Stimulated activated CD4-positive, alpha-beta T cell treated with anti-CD3 and anti-CD28 coated beads, TNF-alpha, amount 100 ng/mL, for 1 hour (primary cell): ENCODE measurements at places on chromosomes 6 and 20.

GRCh38 chr6:4677011-4677750, 99.0 kb upstream of the CDYL start:
- no peak for DNase-seq

DNA sequence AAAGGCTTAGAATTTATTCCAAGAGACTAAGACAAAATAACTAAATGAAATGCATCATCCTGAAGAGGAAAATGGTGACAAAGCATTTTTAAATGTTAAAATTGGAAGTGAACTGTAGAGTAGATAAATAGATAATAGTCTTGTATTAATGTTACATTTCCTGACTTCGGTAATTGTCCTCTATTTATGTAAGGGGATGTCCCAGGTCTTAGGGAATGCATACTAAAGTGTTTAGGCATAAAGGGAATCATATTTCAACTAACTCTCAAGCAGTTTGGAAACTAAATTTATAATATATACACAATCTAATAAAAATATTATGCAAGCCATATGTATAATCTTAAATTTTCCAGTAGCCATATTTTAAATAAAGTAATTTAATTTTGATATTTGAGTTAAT, 159.3 kb downstream of the WDR27 start:
- DNase-seq: no peak

GRCh38 chr20:6651016-6651415, 116.5 kb upstream of the BMP2 start:
- no peak for DNase-seq

GRCh38 chr6:30682143-30683117, 4.0 kb downstream of the PPP1R18 start:
- DNase-seq: peak; percentile 68

- no peak for DNase-seq
Measured at GRCh38 chr20:57686931-57687652, 22.7 kb downstream of the PMEPA1 start.

DNA sequence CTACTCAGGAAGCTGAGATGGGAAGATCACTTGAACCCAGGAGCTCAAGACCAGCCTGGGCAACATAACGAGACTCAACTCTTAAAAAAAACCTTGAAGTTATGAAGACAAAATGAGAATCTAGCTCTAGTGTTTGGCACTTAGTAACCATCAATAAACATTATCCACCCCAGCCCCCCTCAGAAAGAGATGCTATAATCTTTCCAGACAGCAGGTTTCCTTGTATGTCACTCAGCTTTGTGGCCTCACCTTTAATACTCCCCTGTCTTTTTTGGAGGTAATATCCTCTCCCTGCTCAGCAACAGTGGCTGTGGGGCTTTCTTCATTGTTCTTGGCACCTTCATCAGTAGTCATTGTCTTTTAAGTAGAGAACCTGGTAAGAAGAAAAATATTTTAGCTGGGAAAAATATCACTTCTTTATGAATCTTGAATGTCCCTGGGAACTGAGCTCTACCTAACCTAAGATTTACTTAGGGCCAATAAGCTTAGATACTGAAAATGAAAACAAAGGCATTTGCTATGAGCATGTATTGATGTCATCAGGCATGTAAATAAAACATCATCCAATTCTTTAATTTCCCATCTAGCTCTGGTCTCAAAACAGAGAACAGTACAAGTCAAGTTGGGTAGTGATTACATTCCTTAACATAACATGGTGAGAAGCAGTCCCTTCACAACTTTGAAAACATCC, 46.1 kb downstream of the FKBP5 start:
- no peak for DNase-seq

DNA sequence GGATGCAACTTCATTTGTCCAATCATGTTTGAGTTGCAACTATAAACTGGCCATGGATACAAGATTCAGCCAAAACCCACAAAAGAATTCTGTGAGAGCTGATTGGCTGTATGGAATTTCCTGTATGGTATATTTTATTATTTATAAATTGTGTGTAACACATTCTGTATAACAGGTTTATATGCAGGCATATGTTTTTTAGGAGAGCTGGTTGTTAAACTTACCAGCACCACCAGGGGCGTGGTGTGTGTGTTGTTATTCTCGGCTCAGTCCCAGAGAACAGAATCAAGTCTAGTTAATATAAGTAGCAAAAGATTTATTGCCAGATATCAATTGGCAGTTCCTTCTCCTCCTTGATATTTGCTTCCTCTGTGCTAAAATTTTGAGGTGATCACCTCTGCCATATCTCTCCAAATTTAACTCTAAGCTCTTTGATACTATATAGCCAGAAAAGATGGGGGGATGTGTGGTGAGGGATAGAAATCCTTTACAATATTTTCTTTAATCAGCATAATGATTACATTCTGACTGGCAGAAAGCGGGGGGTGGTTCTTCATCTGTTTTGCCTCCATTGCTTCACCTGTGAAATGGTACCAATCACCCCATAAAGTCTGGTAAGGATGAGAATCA, 22.9 kb downstream of the CNBD2 start:
- no peak for DNase-seq

DNA sequence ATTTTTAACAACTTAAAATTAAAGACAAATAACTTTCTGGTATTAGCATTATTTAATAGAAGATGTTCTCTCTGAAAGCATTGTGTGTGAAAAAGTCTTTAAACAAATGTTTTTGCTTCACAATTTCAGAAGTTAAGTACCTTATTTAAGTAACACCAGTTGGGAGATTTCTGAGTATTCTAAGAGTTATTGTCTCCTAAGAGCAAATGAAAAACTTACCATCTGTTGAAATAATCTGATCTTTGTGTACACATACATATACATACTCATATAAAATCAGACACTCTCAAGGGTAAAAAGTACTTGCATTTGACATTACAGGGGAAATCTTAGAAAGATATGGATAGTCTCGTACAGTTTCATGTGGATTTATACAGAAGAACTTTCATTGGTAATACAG, 2.4 kb downstream of the BTBD3 start:
- no peak for DNase-seq

DNA sequence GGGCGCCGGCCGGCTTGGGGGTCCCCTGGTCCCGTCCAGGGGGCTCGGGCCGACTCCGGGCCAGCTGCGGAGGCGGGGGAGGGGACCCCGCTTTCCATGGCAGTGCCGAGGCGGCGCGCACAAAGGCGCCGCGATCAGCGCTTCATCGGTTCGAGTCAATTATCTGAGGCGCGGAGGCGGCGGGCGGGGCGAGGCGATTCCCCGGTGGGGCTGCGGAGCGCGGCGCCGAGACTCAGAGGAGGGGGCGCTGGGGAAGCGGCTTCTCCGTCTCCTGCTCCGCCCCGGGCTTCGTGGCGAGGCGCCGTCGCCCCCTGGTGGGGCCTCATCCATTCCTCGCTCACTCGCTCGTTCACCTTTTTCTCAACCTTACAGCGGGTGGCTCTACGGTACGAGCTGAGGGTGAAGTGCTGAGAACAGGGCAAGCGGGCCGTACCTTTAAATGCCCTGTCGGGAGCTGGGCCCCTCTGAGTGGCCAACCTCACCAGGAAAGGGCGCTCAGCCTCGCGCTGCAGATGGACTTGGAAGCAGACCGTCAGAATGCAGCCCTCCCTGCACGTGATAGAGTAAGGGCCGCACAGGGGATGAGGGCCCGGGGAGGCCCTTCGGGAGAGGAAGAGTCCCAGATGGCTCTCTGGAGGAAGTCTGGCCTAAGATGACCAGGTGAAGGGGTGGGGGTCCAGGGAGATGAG, 39.9 kb downstream of the SLC52A3 start:
- no peak for DNase-seq

DNA sequence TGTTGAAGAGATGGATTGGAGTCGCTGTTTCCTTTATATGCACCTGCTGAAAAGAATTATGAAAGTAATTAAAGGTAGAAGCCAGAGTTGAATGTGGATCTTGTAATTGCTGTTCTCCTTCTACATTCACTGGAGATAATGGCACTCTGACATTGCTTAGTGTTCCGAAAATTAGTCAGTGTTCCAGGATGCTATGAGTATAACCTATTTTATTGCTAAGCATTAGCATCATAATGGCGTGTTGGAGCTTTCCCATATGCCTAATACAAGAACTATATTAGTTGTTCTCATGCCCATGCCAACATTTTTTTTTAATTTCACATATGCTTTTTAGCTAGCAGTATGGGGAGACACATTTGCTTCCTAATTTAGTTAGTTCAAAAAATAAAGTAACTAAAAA, 236.4 kb downstream of the ARHGAP18 start:
- no peak for DNase-seq

- DNase-seq: no peak
Measured at GRCh38 chr6:157761331-157761921, 61.6 kb upstream of the SNX9 start.

DNA sequence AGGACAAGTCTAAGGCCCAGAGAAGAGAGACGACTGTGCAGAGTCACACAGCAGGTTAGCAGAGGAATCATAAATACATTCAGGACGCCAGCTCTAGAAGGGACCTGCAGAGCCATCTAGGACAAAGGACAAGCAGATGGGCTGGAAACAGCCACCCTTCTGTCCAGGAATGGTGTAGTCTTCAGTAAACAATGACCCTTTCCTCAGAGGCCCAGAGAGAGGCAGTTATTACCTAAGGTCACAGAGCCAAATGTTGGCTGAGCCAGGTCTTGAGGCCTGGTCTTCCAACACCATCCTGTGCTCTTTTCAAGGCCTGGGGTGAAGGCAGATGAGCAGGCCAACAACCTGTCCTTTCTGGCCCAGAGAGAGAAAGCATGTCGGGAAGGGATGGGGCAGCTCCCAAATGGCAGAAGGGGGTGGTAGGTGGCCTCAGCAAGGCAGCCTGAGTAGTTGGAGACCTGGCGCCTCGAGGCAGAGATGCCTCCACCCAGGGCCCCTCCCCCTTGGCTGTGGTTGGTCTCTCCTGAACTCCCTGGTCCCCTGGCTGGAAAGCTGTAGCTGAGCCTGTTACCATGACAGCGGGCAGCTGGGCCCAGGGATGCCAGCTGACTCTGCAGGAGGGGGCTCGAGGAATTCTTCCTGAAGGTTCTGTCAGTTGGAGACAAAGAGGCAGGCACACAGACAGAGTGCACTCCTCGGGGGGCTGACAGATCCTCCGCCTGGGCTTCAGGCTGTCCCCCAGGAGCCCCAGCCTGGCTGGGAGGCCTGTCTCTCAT, 24.8 kb downstream of the EPB41L1 start:
- no peak for DNase-seq

DNA sequence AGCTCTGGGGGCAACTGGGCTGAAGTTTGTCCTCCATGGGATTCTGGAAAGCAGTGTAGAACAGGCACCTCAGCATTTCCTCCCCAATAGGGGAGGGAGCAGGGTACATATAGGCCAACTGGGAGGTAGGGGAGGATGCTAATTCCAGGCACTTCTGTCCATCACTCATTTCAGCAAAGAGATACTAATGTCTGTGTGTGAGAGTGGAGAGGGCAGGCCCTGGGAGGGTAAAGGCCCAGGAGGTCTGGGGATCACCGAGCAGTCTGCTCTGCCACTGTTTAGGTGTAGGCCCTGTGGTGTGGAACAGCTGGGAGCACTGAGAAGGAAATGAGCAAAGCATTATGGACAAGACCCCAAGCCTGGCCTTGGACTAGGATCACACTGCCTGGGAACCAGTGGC, 158.7 kb downstream of the SLC24A3 start:
- no peak for DNase-seq

- DNase-seq: no peak
Measured at GRCh38 chr20:63331741-63332400, 29.3 kb downstream of the CHRNA4 start.

GRCh38 chr20:31670371-31671228, 32.9 kb downstream of the COX4I2 start:
- DNase-seq: no peak

DNA sequence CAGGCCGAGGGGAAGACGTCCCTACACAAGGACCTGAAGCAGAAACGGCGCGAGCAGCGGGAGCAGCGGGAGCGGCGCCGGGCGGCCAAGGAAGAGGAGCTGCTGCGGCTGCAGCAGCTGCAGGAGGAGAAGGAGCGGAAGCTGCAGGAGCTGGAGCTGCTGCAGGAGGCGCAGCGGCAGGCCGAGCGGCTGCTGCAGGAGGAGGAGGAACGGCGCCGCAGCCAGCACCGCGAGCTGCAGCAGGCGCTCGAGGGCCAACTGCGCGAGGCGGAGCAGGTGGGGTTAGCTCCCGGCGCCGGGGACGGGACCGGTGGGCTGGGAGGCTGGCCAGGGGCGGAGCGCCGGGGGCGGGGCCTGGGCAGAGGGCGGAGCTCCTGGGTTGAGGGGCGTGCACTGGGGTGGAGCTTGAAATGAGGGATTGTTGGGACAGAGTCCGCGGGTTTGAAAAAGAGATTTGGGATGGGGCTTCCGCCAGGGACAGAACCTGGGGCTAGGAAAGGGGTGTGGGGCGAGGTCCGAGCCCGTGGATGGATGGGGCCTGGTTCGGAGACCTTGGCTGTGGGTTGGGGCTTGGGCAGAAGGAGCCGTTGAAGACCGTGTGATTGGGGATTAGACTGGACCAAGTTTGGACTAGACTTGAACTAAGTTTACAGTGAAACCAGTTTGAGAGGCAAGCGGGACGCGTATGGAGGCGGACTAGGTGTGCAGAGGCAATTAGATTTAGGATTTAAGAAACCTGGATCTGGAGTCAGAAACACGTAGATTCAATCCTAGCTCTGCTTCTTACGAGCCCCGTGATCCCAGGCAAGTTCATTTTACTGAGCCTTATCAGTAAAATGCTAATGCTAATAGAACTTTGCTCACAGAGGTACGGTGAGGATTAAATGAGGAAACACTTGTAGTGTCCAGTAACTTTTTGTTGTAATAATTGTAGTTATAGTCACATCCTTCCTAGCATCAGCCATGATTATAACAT, 20.9 kb downstream of the DEF6 start:
- no peak for DNase-seq

DNA sequence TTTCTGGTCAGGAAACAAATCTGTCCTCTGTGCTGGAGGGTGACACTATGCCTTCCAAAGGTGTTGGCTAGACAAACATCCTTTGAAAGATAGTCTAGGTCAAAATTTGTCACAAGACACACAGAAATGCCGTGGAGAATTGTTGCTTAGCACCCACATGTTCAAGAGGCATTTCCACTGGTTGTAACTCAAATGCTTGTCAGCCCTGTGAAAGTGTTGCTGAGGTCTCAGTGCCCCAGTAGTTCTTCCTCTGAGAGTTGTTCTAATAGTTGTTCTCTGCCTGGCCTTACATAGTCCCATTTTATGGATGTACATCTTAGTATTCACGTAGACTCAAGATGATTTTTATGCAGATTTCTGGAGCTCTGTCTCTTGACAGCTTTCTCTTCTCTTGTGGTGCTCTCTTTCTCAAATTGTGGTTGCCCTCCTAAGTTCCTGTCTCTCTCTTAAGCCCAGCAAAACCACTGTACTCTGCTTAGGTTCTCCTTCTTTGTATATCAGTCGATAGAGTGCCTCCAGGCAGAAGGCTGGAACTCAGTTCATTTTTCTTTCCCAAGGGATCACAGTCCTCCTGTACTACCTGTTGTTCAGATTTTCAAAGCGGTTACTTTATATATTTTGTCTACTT, 39.5 kb upstream of the REV3L start:
- DNase-seq: no peak

GRCh38 chr20:20780127-20780824, 67.8 kb upstream of the RALGAPA2 start:
- DNase-seq: no peak

GRCh38 chr6:167505782-167506181, 180.9 kb downstream of the TTLL2 start:
- DNase-seq: no peak
